Esophagus mucosa (tissue), 1 donor: ENCODE measurements at places on chromosomes 5 and 9. TPM values are rescaled to one million over a fixed set of nuclear protein-coding genes. Genes with fewer than 3 reads are reported as not detected.

DAB2IP gene
- total RNA-seq, result 46.0 TPM

KCNIP1 gene
- total RNA-seq, result not detected

PCDHAC2 gene
- total RNA-seq, result 0.24 TPM

F12 gene
- total RNA-seq, result 32.8 TPM

BTNL8 gene
- not detected for total RNA-seq

FCHO2 gene
- 47.4 TPM for total RNA-seq

ADAMTS6 gene
- total RNA-seq, result 1.2 TPM

C9orf153 gene
- 0.12 TPM for total RNA-seq

SPATA31A3 gene
- total RNA-seq, result not detected

UGT3A1 gene
- total RNA-seq, result not detected
